ENCODE measurements at places on chromosomes 12 and 14. TPM values are rescaled to one million over a fixed set of nuclear protein-coding genes. Genes with fewer than 3 reads are reported as not detected.

GRCh38 chr14:33943096-33943883 lies 7.6 kb downstream of the EGLN3 start:
- DNase-seq: no peak
- H3K36me3 ChIP-seq: peaks cover 46% of the 10 kb centered on the region
- no peak overlapping the region for H3K4me3 ChIP-seq
- H3K27me3 ChIP-seq: peaks cover 17% of the 10 kb centered on the region
- H3K4me1 ChIP-seq: peaks cover 44% of the 10 kb centered on the region

C1R gene
- 1.4 TPM for total RNA-seq

DNA sequence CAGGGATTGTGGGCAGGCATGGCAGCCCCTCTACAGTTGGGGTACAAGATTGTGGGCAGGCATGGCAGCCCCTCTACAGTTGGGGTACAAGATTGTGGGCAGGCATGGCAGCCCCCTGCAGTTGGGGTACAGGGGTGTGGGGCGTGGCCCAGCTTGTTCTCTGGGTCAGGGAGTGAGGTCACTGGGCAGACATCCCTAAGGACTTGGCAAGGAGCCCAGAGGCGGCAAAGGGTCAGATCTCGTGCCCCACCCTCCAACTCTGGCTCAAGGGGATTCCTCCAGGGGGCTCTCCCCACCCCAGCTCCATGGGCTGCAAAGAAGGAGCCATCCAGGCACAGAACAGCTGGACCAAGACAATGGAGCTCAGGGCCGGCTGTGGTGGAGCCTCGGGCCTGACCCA lies 25.8 kb upstream of the NUDT14 start:
- H3K27me3 ChIP-seq: no peaks in the 10 kb centered on the region
- H3K4me3 ChIP-seq: no peak overlapping the region
- H3K36me3 ChIP-seq: no peaks in the 10 kb centered on the region
- H3K27ac ChIP-seq: no peak overlapping the region
- no peak for DNase-seq
- peaks cover 2% of the 10 kb centered on the region for H3K4me1 ChIP-seq

GRCh38 chr14:104267895-104268294 lies 129.5 kb downstream of the KIF26A start:
- H3K36me3 ChIP-seq: no peaks in the 10 kb centered on the region
- DNase-seq: no peak
- H3K27ac ChIP-seq: no peak overlapping the region
- H3K4me1 ChIP-seq: no peaks in the 10 kb centered on the region
- no peaks in the 10 kb centered on the region for H3K27me3 ChIP-seq
- no peak overlapping the region for H3K4me3 ChIP-seq

HOXC4 gene
- not detected for total RNA-seq

DNA sequence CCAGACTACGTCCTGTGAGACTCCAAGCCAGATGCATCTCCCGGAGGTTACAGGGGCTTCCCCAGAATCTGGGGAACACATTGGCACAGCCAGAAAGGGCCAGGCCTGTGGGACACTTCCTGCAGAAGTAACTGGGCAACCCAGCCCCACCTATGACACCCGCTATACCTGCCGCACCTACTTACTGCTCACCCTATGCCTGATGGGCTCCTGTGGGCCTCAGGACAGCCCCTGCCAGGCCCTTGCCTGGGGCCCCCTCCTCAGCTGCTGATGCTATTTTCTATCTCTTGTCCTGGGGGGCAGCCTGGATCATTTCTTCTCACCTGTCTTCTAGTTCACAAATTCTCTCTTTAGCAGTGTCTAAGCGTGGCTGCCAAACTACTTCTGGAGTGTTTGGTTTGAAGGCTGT lies 28.7 kb downstream of the JAG2 start:
- H3K36me3 ChIP-seq: peaks cover 3% of the 10 kb centered on the region
- H3K27ac ChIP-seq: no peak overlapping the region
- no peak for DNase-seq
- H3K4me3 ChIP-seq: no peak overlapping the region

DNA sequence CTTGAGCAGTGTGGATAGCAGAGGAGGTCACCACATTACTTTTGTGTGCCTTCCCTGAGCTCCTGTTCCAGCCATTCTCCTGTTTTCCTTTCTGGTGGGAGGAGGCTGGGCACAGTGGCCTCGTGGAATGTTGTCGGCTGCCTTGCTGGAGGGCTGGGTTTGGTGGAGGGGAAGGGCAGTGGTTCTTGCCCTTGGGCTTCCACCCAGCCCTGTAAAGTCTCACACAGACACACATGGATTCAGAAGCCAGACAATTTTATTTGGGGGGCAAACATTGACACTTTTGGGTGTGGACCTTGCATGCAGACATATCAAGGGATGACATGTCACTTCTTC lies 866 bp downstream of the NPFF start:
- H3K4me1 ChIP-seq: peaks cover 15% of the 10 kb centered on the region
- no peak for DNase-seq
- no peaks in the 10 kb centered on the region for H3K27me3 ChIP-seq
- H3K36me3 ChIP-seq: peaks cover 10% of the 10 kb centered on the region
- no peak overlapping the region for H3K4me3 ChIP-seq
